ENCODE measurements at places on chromosomes 2 and 18.
A peak's percentile ranks its signal among the peaks of the same experiment; 100 is the strongest.

DNA sequence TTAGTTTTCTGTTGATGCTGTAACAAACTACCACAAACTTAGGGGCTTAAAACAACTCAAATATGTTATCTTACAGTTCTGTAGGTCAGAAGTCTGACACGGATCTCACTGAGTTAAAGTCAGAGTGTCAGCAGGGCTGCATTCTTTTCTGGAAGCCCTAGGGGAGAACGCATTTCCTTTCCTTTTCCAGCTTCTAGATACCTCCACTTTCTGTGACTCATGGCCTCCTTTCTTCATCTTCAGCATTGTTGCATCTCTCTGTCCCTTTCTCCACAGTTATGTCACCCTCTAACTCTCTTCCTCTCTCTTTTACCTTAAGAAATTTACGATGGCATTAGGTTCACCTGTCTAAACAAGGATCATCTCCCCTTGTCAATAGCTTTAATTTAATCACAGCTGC is 13.3 kb upstream of the PPP4R1 start:
- DNase-seq = no peak

DNA sequence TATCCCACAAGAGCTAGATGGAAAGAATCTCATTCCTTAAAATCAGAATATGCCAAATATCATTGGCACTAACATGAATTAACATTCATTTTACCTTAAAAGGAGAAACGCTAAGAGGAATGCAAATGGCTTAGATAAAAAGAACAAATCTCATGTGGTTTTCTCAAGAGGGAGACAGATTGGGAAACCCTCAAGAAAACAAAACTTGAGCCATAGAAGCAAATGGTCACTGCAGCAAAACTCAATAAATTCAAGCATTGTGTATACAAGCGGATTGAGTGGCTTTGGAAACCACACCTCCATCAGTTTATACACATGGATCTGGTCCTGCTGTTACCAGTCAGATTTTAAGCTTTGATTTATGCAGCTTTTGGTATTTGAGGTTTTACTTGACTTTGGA is 1331.8 kb upstream of the ZEB2 start:
- DNase-seq = no peak

- DNase-seq = no peak
Measured at GRCh38 chr2:204274991-204275390, 270.3 kb upstream of the PARD3B start.

DNA sequence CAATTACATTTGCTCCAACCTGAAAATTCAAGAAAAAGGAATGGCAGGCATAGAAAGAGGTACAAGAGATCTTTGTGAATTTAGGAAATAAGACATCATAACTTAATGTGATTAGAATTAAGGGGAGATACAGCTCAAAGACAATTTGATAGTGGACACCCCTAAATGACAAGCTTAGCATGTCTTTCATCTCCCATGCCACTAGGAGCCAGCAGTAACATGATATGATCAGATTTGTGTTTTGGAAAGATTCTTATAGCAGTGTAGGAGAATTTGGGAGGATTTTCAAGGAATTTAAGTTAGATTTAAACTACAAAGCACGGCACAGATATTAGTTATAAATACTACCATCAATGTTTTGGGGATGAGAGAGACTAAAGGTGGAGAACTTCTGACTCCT is 340.8 kb downstream of the RDH14 start:
- no peak for DNase-seq

DNA sequence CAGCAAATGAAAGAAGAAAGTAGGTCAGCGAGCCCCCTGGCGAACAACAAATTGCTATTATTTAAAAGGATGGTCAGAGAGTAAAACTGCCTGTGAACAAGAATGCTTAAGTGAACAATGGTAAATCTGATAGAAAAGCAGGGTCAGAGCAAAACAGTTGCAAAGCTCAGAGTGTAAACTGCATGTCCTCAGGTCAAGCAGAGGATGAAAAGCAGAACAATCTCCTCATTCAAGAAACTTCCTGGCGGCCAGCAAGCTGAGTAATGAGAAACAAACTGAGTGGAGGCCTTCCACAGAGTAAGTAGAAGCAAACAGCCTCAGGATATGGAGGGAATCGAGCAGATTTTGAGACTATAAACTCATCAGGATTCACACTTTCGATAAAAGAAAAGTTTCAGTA is 117.9 kb downstream of the PPP1R1C start:
- no peak for DNase-seq

GRCh38 chr18:48676346-48676745 is 137.5 kb downstream of the CTIF start:
- no peak for DNase-seq

DNA sequence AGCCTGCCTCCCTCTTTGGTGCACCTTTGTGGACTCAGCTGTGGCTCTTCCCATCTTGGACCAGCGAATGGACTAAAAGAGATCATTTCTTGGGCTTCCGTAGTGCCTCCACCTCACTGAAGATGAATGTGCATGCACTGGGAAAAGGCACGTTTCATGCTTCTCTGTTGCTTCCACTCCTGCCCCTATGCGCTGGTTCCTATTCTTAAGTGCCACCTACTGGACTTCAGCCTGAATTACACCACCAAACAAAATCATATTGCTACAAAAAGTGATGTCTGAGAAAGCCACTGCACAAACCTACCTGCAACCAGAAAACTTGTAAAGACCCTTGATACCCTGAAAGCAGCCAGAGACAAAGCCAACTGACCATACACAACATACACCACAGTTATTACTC is 695.6 kb downstream of the TSN start:
- no peak for DNase-seq

DNA sequence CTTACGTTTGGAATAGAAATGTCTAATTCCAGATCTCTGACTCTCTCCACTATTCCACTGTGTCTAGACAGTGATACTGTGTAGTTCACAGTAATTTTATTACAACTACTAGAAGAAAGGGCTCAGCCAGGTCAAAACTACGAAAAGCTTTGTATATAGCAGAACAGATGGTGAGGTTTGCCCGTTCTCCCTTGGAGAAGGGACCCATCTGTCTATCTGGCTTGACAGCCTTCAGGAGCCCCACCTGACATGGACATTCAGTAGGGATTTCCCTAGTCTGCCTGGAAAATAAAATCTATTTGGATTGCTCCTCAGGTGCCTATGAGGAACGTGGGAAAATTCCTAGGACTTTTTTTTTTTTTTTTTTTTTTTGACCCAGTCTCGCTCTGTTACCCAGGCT is 435.4 kb downstream of the NRXN1 start:
- DNase-seq = no peak

DNA sequence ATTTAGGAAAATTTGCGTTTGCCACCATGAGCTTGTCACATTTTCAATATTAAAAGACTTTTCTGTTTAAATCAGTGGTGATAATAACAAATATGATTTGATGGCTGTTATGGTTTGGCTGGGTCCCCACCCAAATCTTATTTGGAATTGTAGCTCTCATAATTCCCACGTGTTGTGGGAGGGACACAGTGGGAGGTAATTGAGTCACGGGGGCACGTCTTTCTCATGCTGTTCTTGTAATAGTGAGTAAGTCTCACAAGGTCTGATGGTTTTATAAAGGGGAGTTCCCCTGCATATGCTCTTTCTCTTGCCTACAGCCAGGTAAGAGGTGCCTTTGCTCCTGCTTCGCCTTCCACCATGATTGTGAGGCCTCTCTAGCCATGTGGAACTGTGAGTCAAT is 83.4 kb upstream of the RGPD4 start:
- DNase-seq = no peak

GRCh38 chr18:8506251-8507049 is 102.8 kb upstream of the RAB12 start:
- DNase-seq = no peak

- DNase-seq = no peak
Measured at GRCh38 chr2:52810460-52810859, 957.1 kb upstream of the CHAC2 start.

- DNase-seq = no peak
Measured at GRCh38 chr2:66845307-66845706, 410.4 kb downstream of the MEIS1 start.

DNA sequence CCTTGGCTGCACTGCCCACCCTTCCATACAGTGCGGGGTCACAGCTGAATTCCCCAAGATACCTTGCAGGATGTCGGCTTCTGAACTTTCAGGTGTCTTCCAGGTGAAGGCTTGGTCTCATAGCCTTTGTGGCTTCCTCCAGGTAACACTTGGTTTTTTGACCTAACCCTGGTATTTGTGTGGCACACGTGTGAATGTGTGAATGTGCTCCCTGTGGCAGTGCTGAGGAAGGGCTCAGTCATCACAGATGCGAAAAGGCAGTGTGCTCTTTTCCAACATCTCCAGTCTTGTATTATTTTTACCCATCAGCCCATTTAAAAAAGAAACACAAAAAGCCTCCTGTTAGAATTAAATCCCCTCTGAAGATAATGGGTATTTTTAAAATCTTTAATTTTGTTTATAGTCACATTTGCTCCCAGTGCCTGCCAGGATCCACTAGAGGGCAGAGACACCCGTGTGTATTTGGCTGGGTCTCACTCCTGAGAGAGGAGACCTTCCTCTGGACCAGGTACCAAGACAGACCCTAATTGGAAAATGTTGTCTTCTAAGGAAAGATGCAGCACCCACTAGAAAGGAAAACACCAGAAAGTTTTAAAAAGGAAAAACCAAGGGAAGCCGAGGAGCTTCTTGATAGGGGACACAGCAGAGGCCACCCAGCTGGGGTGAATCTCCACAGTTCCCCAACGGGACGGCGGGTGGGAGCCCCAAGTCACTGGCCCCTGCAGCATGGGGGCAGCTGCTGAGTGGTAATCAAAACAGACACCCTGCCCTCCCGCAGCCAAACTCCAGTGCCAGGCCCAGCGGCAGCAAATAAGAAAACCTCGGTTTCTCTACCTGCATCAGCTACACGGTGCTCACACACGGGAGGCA is 27.7 kb downstream of the FAM110C start:
- DNase-seq = no peak

GRCh38 chr18:80159713-80160636 is 50.9 kb downstream of the ADNP2 start:
- DNase-seq = peak; percentile 68

All from stimulated activated naive CD8-positive, alpha-beta T cell treated with anti-CD3 and anti-CD28 coated beads, Interleukin-15, Interleukin-2, amounts not matched to agents 100 U/mL and 50 U/mL, for 24 hours (primary cell).